ENCODE measurements at places on chromosomes 11 and 22.
A peak's percentile ranks its signal among the peaks of the same experiment; 100 is the strongest.

- no peak for DNase-seq
Measured at GRCh38 chr11:85663080-85663752, 1.7 kb downstream of the CREBZF start.

DNA sequence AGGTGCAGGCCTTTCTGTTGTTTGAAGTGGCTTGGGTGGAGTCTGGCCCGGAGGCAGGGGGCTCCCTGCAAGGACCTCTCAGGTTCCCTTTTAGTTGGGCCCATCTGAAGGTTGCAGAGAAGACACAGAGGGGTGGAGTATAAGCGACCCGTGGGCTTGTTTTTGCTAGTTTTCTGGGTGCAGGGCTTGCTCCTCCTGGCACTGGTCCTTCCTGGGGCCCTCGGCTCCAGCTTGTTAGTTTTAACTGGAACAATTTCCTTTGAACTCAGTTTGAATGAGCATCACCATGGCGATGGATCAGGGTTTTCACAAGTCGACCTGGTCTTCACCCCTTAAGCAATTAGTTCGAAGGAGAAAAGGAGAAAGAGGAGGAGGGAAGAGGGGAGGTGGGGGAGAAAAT is 28.5 kb upstream of the OAF start:
- DNase-seq, result no peak

- DNase-seq, result no peak
Measured at GRCh38 chr22:48530666-48531065, 1297.0 kb downstream of the BRD1 start.

GRCh38 chr22:34986523-34986922 is 79.4 kb upstream of the ISX start:
- no peak for DNase-seq

DNA sequence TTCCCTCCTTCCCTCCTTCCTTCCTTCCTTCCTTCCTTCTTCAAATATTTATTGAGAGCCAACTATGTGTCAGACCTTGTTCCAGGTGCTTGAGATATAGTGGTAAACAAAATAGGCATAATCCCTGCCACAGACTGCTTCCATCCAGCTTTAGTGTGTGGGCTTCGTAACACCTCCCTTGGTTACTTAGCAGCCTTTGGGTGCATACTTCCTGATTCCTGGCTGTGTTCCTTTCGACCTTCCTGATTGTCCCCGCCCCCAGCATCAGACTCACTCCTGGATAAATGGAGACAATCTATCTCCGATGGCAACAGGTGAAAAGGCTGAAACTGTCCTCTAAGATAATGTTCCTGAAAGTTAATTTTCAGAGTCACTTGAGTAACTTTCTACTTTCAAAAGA is 13.5 kb downstream of the CCDC81 start:
- no peak for DNase-seq

DNA sequence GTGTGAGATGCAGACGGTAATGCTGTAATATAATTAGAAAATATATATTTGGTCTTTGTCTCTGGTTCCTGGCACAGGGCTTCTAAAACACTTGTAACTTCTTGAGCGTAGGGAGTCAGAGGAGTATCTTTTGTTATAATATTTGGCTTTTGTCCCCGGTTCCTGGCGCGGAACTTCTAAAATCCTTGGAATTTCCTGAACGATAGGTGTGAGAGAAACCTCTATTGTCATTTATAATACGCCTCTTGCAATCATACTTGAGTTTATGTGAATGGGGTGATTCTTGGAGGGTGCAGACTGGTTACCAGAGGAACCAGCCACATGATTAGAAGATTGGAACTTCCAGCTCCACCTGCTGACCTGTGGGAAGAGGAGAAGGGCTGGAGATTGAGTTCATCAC is 54.1 kb upstream of the ZBED5 start:
- DNase-seq, result peak; percentile 42

GRCh38 chr11:130817330-130817944 is 98.8 kb downstream of the SNX19 start:
- no peak for DNase-seq

GRCh38 chr22:37218399-37218770 is 6.1 kb upstream of the SSTR3 start:
- no peak for DNase-seq

- DNase-seq, result no peak
Measured at GRCh38 chr11:64894070-64894811, 15.8 kb upstream of the EHD1 start.

GRCh38 chr11:99020352-99021225 is at the start of gene CNTN5:
Gene CNTN5 (plus strand): TSS chr11:99020949.
- no peak for DNase-seq

DNA sequence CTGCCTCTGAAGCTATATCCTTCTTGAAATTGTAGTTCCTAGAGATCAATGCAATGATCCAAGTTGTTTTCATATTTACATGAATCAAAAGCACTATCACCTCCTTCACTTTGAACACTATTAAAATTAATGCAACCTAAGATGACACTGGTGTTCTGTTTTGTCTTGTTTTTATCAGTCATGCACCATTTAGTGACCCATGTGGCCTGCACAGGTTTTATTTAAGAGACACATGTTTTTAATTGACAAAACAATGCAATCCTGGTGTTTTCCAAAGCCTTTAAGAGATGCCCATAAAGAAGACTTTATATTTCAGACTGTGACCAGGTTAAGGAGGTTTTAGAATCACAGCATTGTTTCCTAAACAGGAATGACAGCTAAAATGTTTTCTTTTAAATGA is 177.5 kb downstream of the FAM181B start:
- DNase-seq, result no peak

GRCh38 chr11:4695442-4695841 is 2.2 kb downstream of the OR51E2 start:
- DNase-seq, result no peak

GRCh38 chr11:68202165-68202564 is 10.9 kb downstream of the KMT5B start:
- DNase-seq, result no peak

DNA sequence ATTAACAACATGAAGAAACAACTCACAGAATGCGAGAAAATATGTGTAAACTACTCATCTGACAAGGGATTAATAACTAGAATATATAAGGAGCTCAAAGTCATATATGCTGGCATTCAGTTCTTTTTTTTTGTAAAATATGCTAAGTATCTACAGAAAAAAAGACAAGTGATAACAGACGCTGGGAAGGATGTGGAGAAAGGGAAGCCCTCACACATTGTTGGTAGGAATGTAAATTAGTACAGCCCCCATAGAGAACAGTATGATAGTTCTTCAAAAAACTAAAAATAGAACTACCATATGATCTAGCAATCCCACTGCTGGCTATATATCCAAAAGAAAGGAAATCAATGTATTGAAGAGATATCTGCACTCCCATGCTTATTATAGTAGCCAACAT is 13.8 kb downstream of the GAB2 start:
- no peak for DNase-seq

DNA sequence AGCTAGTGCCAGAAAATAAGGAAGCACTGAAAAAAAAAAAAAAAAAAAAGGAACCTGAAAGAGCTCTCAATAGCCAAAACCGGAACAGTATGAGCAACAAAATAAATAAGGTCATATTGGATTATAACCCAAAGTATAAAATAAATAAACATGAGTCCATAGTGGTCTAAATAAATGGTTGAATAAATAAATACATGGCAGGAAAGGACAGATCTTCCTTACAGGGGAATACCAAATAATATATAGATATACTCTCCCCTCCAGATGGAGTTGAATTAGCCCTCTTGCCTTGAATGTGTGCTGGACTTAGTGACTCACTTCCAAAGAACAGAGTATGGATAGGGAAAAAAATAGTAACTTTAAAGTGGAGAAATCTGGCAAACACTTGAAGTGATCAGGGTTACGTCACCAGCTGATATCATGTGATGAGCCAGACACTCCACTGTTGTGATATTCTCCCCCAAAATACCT is 14.3 kb upstream of the ARRB1 start:
- no peak for DNase-seq

- peak; percentile 27 for DNase-seq
Measured at GRCh38 chr11:102564110-102564509, 33.6 kb upstream of the MMP7 start.

- DNase-seq, result no peak
Measured at GRCh38 chr11:26087120-26087935, 244.6 kb upstream of the ANO3 start.

DNA sequence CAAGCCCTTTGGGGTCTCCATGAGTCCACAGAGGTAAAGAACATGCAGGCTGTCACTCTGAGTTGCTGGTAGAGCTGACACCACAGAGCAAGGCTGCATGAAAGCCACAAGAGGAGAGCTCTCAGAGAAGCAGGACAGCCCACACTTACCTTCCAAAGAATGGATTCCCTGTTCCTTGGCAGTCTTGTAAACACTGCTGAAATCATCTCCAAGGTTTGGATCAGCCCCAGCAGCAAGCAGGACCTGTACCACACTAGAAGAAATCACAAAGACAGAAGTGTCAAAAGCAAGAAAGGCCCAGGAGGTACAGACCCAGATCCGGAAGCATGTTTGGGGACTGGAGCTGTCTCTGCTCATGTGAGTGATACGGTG is 54.2 kb downstream of the CLPB start:
- DNase-seq, result no peak

DNA sequence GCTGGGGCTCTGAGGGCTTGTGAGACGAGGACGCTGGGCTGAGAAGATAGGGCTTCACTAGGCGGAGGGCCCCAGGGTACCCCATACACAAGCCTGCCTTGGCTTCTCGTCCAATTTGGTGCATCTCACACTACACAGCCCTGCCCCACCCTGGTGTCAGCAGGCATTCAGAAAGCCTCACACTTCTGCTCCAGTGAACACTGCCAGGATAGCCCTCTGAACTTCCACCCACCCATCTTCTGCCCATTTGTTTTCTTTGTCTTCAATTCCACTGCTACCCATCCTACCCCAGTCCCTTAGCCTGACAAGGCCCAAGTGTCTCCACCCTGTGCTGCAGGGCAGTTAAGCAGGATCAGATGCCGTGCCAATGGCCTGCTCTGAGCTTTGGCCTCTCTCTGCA is 1.9 kb upstream of the BUD13 start:
- DNase-seq, result no peak

- DNase-seq, result no peak
Measured at GRCh38 chr11:43997022-43997660, 50.6 kb upstream of the ACCSL start.

- no peak for DNase-seq
Measured at GRCh38 chr22:26430600-26430999, 1.5 kb downstream of the ASPHD2 start.

DNA sequence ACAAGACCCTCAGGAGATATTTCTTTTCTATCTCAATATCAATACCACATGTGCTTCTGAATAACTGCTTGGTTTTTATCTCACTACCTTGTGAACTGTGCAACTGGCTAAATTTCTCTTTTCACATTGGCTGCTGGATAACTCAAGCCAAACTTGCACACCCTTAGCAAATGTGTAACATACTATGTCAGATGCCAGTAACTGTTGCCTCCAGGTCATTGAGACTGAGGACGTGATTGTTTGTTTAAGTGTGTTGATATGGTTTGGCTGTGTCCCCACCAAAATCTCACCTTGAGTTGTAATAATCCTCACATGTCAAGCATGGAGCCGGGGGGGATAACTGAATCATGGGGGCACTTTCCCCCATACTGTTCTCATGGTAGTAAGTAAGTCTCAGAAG is 90.2 kb upstream of the LIN7C start:
- no peak for DNase-seq

DNA sequence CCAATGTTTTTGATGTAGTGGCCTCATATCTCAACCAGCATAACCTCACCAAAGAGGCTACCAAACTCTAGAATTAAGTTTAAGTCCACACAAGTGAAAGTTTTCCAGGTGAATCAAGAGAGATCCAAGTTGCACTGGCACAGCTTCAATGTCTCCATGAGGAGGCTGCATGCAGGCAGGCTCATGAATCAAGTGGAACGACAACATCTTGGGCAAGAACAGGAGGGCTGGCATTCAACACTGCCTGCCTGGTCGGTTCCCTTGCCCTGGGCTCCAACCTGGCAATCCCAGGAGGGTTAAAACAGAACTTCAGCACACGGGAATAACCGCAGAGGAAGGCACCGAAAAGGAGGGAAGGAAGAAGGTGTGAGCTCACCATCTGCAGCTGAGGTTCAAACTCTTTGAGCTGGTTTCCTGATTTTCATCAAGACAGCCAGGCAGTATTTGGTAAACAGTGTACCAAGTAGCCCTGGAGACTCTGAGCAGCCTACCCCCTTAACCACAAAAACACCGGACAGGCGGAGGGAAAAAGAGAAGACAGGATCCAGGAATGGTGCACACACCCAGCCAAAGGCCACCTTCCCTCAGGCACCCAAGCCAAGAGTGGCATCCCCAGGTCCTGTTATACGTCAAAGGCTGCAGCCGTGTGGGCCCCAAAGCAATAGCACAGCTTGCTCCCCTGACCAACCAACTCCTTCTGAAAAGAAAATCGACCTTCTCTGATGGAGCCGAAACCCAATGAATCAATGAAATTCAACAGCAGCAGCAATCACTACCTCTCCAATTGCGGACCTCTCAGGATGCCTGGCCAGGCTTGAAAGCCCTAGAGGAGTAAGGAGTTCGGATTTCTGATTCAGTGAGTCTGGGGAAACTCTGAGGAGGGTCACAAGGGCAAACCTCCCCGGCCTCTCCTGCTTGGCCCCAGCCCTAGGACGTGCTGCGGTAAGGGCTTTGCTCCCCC is 1.3 kb downstream of the PACSIN2 start:
- no peak for DNase-seq

GRCh38 chr22:32355760-32356159 is 1.9 kb upstream of the RFPL3 start:
- DNase-seq, result no peak

DNA sequence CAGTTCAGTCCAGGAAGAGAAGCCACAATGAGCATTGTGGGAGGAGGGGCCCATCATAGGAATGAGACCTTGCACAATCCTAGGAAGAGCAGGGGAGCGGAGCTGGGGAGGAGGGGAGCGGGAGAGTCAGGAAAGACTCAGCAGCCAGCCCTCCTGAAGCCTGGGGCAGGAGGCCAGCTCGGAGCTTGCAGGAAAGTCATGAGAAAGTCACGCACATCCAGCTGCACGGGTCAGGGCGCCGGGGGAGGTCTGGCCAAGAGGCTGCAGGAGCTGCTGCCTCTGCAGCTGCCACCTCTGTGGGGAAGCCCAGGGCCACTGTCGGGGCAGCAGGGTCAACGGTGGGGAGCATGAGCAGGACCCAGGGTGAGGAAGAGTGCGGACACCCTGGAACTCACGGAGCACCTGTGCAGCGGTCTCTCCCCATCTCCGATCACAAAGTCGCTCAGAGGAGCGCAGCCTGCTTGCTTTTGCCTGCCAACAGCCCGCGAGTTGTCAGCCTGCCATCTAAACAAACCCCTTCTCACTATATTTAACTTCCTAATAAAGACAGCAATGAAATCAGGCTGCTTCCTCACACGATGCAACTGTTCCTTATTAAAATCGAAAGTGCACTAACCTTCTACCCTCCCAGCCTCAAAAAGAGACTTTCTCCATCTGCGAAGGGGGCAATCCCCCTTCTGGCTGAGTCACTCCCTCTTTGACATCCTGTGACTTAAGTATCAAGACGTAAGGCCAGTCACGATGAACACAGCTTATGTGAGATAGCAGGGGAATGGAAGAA is 52.9 kb upstream of the RTL6 start:
- no peak for DNase-seq

DNA sequence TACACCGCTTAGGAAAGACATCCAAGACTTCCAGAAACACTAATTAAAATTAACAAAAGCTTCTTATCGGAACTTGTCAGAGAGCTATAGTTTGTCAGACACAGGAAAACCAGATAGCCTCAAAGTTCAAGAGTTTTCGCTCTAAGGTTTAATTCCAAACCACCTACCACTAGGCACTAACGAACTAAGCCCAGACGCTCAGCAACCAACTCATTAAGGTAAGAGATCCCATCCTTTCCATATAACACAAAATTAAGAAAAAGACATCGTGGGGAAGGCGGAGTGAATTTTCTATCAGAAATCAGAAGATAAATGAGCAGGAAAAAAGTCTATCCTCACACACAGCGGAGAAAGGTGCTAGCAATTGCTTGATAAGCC is 382 bp downstream of the IMMP1L start:
- DNase-seq, result peak; percentile 14

Measured in glomerular endothelial cell (primary cell).